HuH-7.5 (cell line): ENCODE measurements at places on chromosomes 6 and 20.
A peak's percentile ranks its signal among the peaks of the same experiment; 100 is the strongest.

- no peak for DNase-seq
Observed at GRCh38 chr6:152605342-152605741, 31.8 kb downstream of the SYNE1 start.

DNA sequence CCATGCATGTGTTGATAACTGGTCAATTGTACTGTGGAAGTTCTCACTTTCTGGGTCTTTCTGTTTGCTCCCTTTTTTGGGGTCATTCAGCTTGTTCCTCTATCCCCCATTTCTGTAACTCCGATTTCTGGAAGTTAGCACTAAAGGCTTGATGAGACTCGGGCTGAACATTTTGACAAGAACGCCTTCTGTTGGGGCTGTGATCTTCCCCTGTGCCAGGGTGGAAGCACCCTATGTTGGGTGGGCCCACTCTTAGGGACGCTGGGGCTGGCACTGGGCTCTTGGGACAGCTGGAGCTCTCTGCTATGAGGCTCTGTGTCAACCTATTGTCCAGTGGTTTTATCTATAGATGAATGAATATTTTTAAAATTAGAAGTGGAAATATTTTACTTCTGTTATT, 60.1 kb upstream of the FRMD1 start:
- peak; percentile 1 for DNase-seq

- DNase-seq, result no peak
Observed at GRCh38 chr6:25874822-25875562, 949 bp upstream of the SLC17A3 start.

DNA sequence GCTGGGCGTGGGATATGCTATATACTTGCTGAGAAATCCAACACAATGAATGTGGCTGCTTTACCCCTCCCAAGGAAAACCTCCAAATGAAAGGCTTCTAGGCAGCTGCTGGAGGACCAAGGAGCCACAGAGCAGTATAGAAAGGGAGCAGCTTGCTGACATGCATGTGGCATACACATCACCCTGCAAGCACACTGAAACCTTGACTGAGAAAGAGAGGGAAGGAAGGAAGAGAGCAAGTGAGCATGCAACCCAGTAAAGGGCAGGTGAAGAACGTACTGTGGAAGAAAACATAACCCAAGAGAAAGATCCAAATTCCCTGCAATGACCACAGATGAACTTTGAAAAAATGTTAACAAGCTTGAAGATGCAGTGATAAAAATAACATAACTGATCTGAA, 543.0 kb downstream of the KIF16B start:
- DNase-seq, result no peak

DNA sequence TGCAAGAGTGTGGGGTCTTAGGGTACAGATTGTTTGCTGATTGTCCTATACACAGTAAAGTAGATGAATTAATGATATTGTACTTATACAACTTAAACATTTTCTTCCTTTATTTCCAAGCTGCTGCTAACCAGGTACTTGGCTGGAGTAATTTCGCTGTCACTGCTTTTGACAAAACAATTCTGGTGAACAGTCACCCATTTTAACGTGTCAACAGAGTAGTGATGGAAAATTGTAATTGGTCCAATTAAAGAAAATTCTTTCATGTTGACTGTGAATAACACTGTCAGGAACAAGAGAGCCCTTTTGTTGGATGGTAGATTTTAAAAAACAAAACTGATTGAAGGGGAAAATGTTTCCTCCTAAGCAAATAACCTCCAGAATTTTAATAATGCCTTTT, 26.4 kb upstream of the MROH8 start:
- no peak for DNase-seq

GRCh38 chr6:154229786-154230185, 126.8 kb downstream of the IPCEF1 start:
- no peak for DNase-seq

- peak; percentile 75 for DNase-seq
Observed at GRCh38 chr20:6074145-6074561, 20.3 kb upstream of the LRRN4 start.
